ENCODE measurements at places on chromosomes 11 and 22.

DNA sequence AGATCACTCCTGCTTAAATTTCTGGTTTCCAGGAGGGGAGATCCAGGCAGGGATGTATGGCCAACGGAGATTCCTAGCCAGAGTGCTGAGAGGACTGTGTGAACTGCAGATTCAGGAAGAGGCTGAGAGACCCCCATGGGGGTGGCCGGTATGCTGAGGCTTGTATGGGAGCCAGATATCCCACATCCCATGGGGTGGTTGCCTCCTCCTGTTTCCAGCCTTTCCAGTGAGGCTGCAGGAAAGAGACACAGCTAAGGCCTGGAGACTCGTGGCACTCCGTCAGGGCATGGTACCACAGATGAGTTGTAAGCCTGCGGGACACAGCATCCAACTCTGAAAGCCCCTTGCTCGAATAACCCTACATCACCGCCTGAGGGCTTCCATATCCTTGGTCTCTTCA, 1.4 kb upstream of the MYOD1 start:
- DNase-seq = no peak

GRCh38 chr11:3970108-3970507, 114.6 kb downstream of the STIM1 start:
- no peak for DNase-seq

GRCh38 chr11:68501813-68502212, 41.3 kb downstream of the PPP6R3 start:
- DNase-seq = no peak

- DNase-seq = no peak
Observed at GRCh38 chr22:21682385-21683175, 16.8 kb downstream of the PPIL2 start.

DNA sequence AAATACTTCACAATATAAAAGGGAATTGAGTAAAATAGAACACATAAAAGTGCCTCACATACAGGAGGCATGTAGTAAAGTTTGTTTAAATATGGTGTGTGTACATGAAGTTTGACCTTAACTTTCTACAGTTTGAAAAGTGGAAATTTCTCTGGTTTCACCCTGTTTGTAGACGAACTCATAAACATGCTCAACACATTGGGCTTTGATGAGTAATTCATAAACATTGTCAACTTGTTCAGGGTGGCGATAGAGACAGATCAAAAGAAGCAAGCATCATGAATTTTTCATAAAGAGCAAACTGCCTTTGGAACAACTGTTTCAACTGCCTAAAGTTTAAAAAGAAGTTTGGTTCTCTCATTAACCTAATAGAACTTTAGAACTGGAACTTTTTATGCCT, 9.1 kb downstream of the SLN start:
- DNase-seq = no peak

DNA sequence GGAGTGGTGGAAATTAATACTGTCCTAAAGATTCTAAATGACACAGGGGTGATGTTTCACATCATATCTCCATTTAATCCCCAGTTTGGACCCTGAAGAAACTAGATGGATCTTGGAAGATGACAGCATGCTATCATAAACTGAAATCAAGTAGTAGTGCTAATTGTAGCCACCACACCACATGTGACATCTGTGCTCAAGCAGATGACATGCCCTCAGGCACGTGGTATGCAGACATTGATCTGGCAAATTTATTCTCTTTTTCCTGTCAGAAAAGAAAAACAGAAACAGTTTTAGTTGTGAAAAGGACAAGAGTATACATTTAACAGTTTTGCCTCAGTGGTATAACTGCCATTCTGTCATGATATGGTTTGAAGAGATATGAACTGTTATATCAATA, 52.9 kb upstream of the PGR start:
- DNase-seq = no peak

- no peak for DNase-seq
Observed at GRCh38 chr11:123505546-123506299, 75.7 kb downstream of the GRAMD1B start.

DNA sequence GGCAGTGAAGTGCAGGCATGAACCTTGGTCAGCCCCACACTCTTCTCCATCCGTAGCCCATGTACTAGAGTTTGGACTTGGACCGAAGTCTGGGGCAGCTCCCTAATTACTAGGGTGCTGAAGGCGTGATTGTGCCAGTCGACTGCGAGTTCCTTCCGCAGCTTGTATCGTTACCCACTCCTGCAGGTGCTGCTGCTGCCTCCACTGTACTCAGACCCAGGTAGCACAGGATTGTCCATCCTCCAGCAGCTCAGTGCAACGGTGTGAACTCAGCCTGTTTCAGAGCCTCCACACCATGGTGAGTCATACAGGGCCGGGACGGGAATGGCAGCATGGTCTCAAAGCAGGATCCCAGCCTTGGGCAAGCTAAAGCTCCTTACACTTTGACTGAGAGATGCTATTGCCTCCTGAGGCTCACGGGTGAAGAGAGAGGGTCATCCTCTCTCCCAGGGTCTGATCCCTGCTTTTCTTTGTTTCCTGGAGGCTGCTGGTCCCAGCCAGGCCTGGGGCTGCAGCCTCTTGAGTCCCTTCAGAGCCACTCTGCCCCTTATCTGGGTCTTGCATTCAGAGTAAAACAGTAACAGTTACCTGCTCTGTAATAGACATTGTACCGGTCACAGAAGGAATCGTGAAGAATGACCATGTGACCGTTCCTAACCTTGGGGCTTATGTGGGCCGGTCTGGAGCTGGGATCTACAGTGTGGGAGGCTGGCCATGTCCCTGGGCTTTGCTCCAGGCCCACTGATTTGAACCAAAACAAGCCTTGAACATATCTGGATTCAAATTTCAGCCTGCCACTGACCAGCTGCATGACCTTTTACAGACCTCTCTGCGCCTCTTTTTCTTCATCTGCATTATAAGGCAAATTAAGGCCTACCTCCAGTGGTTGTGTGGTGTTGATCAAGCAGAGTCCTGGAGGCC, 1.7 kb downstream of the TKFC start:
- DNase-seq = no peak

GRCh38 chr11:46564459-46564858, 29.4 kb downstream of the AMBRA1 start:
- no peak for DNase-seq

GRCh38 chr11:32792948-32793475, 1.4 kb downstream of the CCDC73 start:
- no peak for DNase-seq

DNA sequence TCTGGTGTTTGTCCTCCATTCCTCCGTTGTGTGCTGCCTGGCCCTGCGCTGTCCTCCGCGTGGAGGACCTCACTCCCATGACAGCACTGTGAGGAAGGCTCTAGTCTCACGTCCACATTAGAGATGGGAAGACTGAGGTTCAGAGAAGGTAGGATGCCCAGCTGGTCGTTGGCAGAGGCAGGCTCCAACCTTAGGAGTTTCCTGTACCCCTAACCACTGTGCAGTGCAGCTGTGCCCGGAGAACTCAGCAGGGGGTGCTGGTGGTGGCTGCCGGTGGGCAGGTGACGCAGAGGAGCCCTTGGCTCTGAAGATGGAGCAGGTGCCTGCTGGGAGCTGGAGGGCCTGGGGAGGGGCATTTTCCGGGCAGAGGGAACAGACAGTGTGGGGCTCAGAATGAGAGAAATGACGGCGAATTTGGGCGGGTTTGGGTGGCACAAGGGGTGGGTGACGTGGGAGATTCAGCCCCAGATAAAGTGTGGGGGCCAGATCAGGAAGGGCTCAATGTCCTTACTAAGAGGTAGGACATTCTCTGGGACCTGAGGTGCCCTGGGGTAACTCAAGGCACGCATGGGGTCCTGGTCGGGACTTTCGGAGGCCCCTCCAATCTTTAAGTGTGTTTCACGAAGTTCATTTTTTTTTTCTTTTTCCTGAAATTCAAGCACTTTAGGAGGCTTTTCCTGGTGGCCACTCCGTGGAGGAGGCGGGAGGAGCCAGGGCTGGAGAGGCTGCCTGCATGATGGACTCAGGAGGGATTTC, 535.0 kb downstream of the TBC1D22A start:
- no peak for DNase-seq

- no peak for DNase-seq
Observed at GRCh38 chr11:120532832-120533196, 21.3 kb downstream of the GRIK4 start.

DNA sequence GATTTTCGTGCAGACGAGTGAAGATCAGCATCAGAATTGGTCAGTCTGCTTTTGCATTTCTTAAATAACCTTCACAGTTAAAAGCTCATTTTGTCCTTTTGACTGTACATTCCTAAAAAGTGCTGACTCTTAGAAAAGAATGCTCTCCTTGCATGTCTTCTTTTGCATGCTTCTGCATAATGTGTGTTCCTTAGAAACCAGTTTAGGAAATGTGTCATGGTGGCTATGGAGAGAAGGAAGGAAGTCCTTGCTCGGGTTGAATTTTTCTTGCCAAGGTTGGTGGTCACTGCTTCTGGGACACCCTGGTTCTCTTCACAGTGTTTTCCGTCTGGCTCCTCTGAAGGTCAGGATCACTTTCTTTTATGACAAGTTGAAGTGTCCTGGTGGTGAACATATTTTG, 6.8 kb downstream of the AP2A2 start:
- no peak for DNase-seq

- DNase-seq = no peak
Observed at GRCh38 chr11:96708219-96708878, 318.5 kb downstream of the JRKL start.

DNA sequence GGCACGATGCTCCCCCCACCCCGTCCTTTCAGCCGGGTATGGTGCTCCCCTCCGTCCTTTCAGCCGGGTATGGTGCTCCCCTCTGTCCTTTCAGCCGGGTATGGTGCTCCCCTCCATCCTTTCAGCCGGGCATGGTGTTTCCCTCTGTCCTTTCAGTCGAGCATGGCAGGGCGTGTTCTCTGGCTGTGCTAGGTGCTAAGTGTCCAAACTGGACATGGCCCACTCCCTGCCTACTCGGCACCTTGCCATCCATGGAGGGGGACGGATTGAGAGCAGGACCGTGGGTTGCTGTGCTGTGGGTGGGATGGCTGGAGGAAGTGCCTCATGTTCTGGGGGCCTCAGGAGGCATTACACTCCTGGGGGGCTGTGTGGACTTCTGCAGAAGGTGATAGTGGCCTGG, 45.5 kb downstream of the MUC6 start:
- DNase-seq = no peak

- DNase-seq = no peak
Observed at GRCh38 chr11:11752679-11753078, 89.1 kb upstream of the USP47 start.

DNA sequence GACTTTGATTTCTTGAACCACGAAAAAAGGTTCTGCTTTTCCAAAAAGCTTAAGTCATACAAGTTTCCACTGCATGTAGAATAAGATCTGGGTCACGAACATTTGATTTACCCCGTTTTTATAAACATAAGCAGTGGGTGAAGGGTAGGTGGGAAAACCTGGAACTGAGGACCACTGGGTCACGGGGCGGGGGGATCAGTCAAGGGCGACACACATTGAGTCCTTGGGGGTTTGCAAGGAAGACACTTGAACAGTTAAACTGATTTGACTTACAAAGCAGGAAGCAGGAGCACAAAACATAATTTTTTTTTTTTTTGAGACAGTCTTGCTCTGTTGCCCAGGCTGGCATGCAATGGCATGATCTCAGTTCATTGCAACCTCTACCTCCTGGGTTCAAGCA, 10.9 kb downstream of the FADS3 start:
- DNase-seq = no peak

DNA sequence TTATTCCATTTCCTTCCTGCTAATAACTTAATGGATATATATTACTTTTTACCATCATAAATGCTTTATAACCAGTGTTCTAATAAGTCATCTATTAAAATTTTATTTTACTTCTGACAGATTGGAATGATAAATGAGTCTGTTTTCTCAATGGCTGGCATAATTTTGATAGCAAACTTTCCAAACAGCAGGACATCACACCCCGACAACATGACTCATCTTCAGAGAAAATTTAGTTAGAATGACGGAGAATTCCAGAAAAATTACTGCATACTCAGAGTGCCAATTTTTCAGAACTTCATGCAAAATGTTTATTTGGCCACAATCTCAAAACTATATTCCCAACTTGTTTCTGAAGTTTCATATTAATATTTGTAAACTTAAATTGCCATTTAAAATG, 174.4 kb downstream of the SWAP70 start:
- DNase-seq = no peak

DNA sequence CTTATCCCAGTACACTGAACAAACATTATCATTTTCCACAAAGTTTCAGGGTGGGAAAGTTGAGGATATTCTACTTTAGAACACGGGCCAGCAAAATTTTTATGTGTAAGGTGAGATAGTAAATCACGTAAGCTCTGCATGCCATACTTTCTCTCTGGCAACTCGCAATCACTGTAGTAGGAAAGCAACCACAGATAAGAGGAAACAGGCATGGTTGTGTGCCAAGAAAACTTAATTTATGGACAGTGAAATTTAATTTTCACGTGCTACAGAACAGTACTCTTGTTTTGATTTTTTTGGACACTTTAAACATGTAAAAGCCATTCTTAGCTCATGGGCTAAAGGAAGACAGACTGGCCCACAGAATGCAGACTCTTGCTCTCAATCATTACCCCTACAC, 82.5 kb downstream of the LARGE1 start:
- no peak for DNase-seq

- no peak for DNase-seq
Observed at GRCh38 chr22:33515795-33516194, 404.5 kb downstream of the LARGE1 start.

GRCh38 chr22:27885977-27886842, 32.8 kb downstream of the PITPNB start:
- no peak for DNase-seq

DNA sequence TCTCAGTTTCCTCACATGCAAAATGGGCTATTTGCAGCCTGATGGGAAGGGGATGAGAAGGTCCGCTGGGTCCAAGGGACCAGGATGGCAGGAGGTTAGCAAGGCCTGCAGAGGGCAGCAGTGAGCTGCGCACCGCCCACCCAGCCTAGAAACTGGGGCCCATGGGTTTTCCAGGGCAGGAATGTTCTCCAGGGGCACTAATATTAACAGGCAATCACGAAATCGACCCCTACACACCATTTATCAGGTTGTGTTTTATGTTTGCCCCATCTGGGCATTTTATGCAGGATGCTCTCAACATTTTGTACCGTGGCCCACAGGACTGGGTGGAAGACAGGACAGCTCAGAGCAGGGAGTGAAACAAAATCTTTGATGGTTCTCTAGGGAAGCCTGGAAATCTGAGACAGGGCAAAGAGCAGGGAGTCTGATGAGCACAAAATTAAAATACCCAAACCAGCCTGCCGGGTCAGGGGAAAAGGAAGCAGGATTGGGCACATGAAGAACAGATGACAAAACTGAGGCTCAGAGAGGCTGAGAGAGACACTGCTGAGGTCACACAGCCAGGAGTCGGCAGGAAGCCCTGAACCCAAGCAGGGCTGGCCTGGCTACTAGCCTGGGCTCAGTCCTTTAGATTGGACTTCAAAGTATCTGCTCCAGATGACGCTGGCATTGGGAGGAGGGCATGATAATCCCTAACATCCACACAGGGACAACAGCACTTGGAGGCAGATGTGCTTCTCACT, 1.6 kb upstream of the BCR start:
- no peak for DNase-seq

- DNase-seq = no peak
Observed at GRCh38 chr22:43848366-43849171, 13.7 kb downstream of the SULT4A1 start.

All from cortex of kidney (tissue), 1 donor.